ENCODE measurements at places on chromosomes 7 and 10. TPM values are rescaled to one million over a fixed set of nuclear protein-coding genes. Genes with fewer than 3 reads are reported as not detected.
A peak's percentile ranks its signal among the peaks of the same experiment; 100 is the strongest.

DNA sequence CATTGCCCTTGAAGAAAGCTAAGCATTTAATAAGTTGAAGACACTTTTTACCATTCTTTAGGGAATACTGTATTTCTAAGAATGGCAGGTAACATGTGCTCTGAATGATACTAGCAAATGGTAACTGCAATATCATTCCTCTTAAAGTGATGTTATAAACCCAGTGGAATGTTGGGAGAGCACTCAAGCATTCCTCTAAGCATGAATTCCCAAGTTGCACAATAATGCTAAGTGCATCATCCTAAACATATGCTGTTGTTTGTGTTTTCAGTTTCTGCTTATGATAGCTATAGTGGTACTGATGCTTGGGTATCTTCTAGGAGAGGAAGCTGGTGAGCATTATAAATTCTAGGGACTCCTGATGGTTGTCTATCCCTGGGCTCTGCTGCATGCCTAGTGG, 673.9 kb downstream of the PHTF2 start:
- no peak for DNase-seq
- peaks cover 6% of the 10 kb centered on the region for H3K4me1 ChIP-seq
- H3K36me3 ChIP-seq: no peaks in the 10 kb centered on the region
- H3K4me3 ChIP-seq: no peak overlapping the region
- no peaks in the 10 kb centered on the region for H3K27me3 ChIP-seq

DNA sequence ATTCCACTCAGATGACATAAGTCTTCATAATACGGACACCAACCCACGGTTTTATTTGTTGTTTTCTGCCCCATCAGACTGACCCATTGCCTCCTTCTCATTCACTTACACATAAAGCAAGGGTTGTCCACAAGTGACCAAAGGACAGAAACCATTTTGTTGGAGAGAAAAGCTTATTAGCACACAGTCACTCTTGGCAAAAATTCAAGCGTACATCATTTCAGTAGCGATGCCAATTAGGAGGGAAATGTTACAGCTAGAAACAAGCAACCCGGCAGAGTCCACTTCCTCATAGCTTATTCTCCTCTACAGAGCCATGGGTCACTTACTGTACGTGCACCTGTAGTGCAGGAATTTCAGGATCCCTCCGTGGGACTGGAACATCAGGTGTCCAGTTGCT, 23.0 kb downstream of the ABLIM1 start:
- no peak overlapping the region for H3K4me3 ChIP-seq
- no peak overlapping the region for H3K27ac ChIP-seq
- H3K4me1 ChIP-seq: peaks cover 24% of the 10 kb centered on the region
- H3K36me3 ChIP-seq: no peaks in the 10 kb centered on the region
- H3K27me3 ChIP-seq: peaks cover 63% of the 10 kb centered on the region

The ELMO1 gene
- total RNA-seq: 66.1 TPM

DNA sequence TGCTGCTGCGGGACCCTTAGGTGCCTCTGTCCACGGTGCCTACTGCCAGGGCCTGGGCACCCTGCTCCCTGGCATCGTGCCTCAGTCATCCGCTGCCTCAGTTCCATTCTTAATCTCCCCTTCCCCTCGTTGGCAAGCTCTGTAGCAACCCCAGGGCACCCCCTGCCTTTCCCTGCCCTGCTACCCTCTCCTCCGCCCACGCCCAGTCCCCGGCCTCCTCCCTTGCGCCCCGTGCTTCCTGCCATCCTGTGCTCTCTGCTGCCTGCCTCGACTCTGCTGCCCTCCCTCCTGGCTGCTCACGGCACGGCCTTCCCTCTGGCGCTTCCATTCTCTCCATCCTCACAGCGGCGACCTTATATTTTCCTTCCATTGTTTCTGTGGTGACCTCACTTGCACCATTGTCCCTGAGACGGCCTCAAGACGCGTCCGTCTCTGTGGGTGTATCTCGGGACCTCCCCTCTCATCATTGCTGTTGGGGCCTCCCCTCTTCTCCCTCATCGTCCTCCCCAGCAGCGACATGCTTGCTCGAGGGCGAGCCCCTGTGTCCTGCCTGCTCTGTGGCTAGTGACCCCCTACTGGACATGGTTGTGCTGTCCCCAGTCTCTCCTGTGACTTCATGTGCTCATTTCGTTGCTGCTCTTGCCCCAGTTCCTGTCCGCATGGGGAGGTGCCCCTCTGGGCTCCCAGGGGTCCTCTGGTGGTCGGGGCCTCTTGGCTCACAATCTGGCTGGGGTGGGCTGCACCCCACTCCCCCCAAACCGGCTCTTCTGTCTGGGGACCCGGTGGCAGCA, 35.3 kb downstream of the AGAP3 start:
- no peaks in the 10 kb centered on the region for H3K27me3 ChIP-seq
- no peak overlapping the region for H3K27ac ChIP-seq
- H3K4me3 ChIP-seq: no peak overlapping the region
- no peak for DNase-seq
- peaks cover 24% of the 10 kb centered on the region for H3K36me3 ChIP-seq

GRCh38 chr10:102647443-102648268, 3.4 kb downstream of the TRIM8 start:
- no peaks in the 10 kb centered on the region for H3K36me3 ChIP-seq
- no peak for DNase-seq
- H3K27ac ChIP-seq: no peak overlapping the region
- peaks cover 27% of the 10 kb centered on the region for H3K4me1 ChIP-seq
- H3K4me3 ChIP-seq: peak overlapping the region; percentile 94
- no peaks in the 10 kb centered on the region for H3K27me3 ChIP-seq

- no peaks in the 10 kb centered on the region for H3K27me3 ChIP-seq
- H3K4me1 ChIP-seq: no peaks in the 10 kb centered on the region
- DNase-seq: no peak
- no peaks in the 10 kb centered on the region for H3K36me3 ChIP-seq
- H3K4me3 ChIP-seq: no peak overlapping the region
These were observed 73.2 kb upstream of the NEUROD6 start for GRCh38 chr7:31413766-31414165.

GRCh38 chr10:59627366-59628018, 82.2 kb downstream of the SLC16A9 start:
- peaks cover 8% of the 10 kb centered on the region for H3K4me1 ChIP-seq
- H3K27ac ChIP-seq: no peak overlapping the region

GRCh38 chr10:45440511-45441062, 66.6 kb downstream of the ALOX5 start:
- H3K4me3 ChIP-seq: no peak overlapping the region
- no peak for DNase-seq
- H3K27me3 ChIP-seq: no peaks in the 10 kb centered on the region
- H3K4me1 ChIP-seq: no peaks in the 10 kb centered on the region

The SYNPO2L gene
- total RNA-seq: 0.07 TPM

- H3K4me3 ChIP-seq: no peak overlapping the region
- H3K36me3 ChIP-seq: peaks cover 19% of the 10 kb centered on the region
- no peaks in the 10 kb centered on the region for H3K4me1 ChIP-seq
- DNase-seq: no peak
These were observed 10.1 kb downstream of the ATP5MF start for GRCh38 chr7:99455874-99456273.

GRCh38 chr10:48464121-48464870, 140.6 kb downstream of the ARHGAP22 start:
- H3K27me3 ChIP-seq: peaks cover 9% of the 10 kb centered on the region
- DNase-seq: no peak
- H3K27ac ChIP-seq: no peak overlapping the region
- H3K36me3 ChIP-seq: no peaks in the 10 kb centered on the region
- no peak overlapping the region for H3K4me3 ChIP-seq

- H3K27ac ChIP-seq: peak overlapping the region; percentile 99
- no peaks in the 10 kb centered on the region for H3K27me3 ChIP-seq
- H3K36me3 ChIP-seq: peaks cover 5% of the 10 kb centered on the region
- peaks cover 31% of the 10 kb centered on the region for H3K4me1 ChIP-seq
These were observed 52.5 kb downstream of the PROSER2 start for GRCh38 chr10:11875494-11876281.

GRCh38 chr10:60041489-60042133, 135.3 kb upstream of the CCDC6 start:
- peaks cover 9% of the 10 kb centered on the region for H3K36me3 ChIP-seq
- H3K4me3 ChIP-seq: peak overlapping the region; percentile 37
- DNase-seq: no peak
- peak overlapping the region; percentile 94 for H3K27ac ChIP-seq

DNA sequence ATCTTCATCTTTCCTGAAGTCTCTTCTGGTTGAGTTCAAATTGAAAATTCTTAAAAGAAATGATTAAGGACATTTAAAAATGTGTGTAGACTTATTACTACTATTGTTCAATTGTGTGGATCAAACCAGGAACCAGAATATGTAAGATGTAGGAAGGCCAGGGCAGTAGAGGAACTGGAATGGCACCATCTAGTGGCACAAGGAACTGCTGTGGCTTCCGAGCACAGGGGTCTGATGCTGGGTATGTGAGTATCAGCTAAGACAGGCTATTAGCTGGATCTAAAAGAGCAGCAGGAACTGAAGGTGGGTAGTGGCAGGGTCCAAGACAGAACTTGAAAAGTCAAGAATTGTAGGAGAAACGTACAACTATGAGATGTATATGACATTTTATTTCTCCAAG, 247.3 kb downstream of the SEMA3A start:
- DNase-seq: no peak
- no peak overlapping the region for H3K4me3 ChIP-seq
- H3K27ac ChIP-seq: no peak overlapping the region
- no peaks in the 10 kb centered on the region for H3K36me3 ChIP-seq

- no peaks in the 10 kb centered on the region for H3K4me1 ChIP-seq
- H3K27ac ChIP-seq: no peak overlapping the region
- H3K36me3 ChIP-seq: no peaks in the 10 kb centered on the region
These were observed 1122.5 kb downstream of the SORCS3 start for GRCh38 chr10:105763611-105764010.

The ZWINT gene
- total RNA-seq: 44.5 TPM

DNA sequence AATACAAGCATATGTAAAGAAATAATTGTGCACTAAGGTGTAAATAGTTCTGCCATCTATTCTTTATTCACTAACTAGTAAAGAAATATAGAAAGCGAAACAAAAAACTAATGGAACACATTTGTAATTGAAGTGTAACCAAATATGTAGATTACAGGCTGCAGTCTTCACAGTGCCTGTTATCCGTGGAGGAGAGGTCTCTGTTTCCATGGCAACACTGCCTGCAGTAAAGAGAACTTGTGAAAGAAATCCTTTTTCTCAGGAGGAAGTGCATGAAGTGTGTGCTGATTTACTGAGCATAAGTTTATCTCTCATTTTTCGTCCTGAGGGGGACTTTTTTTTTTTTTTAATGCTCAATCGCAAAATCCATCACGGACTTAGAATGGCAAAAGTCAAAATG, 102.5 kb downstream of the APBB1IP start:
- no peak overlapping the region for H3K4me3 ChIP-seq
- peaks cover 1% of the 10 kb centered on the region for H3K4me1 ChIP-seq
- H3K36me3 ChIP-seq: no peaks in the 10 kb centered on the region
- no peak for DNase-seq
- H3K27me3 ChIP-seq: no peaks in the 10 kb centered on the region
- no peak overlapping the region for H3K27ac ChIP-seq

DNA sequence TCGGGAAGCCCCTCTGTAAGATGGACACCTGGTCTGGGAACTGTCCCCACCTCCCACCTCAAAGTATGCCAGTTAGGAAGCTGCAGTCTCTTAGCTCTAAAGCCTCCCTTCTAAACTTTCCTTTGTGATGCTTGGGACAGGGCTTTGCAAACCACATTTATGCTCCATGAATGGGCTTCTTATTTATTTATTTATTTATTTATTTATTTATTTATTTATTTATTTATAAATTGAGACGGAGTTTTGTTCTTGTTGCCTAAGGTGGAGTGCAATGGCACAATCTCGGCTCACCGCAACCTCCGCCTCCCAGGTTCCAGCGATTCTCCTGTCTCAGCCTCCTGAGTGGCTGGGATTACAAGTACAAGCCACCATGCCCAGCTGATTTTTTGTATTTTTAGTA, 1009.4 kb downstream of the TYW1 start:
- H3K27me3 ChIP-seq: peaks cover 36% of the 10 kb centered on the region
- no peak for DNase-seq
- peaks cover 2% of the 10 kb centered on the region for H3K4me1 ChIP-seq
- H3K27ac ChIP-seq: no peak overlapping the region
- H3K36me3 ChIP-seq: no peaks in the 10 kb centered on the region

- H3K36me3 ChIP-seq: peaks cover 3% of the 10 kb centered on the region
- no peak overlapping the region for H3K4me3 ChIP-seq
- peak overlapping the region; percentile 3 for H3K27ac ChIP-seq
- no peak for DNase-seq
- no peaks in the 10 kb centered on the region for H3K27me3 ChIP-seq
- H3K4me1 ChIP-seq: peaks cover 23% of the 10 kb centered on the region
These were observed 16.1 kb downstream of the OGDH start for GRCh38 chr7:44622342-44623151.

DNA sequence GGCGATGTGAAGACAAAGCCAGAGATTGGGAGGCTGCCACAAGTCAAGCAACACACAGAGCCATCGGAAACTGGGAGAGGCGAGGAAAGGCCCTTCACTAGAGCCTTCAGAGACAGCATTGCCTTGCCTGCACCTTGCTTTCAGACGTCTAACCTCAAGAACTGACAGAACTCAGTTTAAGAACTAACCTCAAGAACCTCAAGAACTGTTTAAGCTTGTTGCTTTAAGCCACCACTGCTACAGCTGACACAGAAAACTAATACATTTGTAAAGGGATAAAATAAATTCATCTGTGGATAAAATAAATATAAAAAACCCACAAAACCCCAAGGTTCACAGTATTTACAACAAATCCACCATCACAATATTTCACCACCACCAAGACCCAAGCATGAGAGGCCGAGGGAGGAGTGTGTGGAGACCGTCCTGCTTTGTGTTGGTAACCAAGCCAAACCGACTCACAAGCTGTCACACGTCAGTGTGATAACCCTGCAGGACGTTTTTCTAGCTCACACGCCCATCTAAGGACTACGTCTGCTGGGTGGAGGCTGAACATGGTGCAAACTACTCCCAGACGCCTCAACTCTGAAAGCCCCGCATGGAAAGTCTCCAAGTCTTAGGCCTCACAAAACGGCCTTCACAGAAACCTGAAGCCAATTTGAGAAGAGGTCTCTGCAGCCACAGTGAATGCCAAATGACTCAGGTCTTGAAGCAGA, 116.8 kb downstream of the ABLIM1 start:
- H3K36me3 ChIP-seq: no peaks in the 10 kb centered on the region
- no peak for DNase-seq
- no peak overlapping the region for H3K4me3 ChIP-seq
- H3K4me1 ChIP-seq: peaks cover 2% of the 10 kb centered on the region
- H3K27me3 ChIP-seq: peaks cover 4% of the 10 kb centered on the region
- H3K27ac ChIP-seq: no peak overlapping the region

DNA sequence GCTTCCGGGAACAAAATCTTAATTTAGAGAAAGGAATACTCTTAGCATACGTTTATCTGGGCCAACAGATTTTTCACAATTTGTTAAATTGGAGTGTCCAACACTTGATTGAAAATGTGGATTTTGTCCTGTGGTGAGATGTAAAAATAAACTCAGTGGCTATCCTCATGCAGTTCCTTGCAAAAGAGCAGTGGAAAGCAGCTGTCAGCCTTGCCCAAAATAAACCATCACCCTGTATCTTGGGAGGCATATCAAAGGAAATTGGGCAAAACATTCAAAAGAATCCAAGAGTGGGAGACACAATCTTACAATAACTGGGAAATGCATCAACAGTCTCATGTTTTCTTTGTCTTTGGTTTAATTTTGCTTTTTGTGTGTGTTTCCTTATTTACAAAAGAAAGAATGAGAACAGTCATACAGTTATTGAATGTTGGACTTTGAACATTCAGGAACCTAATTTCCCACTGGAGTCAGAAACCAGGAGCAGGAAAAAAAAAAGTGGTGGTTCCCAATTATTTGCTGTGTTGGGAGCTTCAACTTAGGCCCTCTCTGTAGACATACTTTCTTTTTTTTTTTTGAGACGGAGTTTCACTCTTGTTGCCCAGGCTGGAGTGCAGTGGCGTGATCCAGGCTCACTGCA, 44.4 kb upstream of the DGKI start:
- no peak overlapping the region for H3K4me3 ChIP-seq
- H3K4me1 ChIP-seq: peaks cover 7% of the 10 kb centered on the region
- H3K36me3 ChIP-seq: peaks cover 35% of the 10 kb centered on the region
- DNase-seq: no peak
- H3K27me3 ChIP-seq: no peaks in the 10 kb centered on the region
